Muscle of leg (tissue), 16 donors: ENCODE measurements at places on chromosomes 1 and 21. TPM values are rescaled to one million over a fixed set of nuclear protein-coding genes. Genes with fewer than 3 reads are reported as not detected.
A peak's percentile ranks its signal among the peaks of the same experiment; 100 is the strongest.

GRCh38 chr1:169184812-169185211, 78.3 kb downstream of the ATP1B1 start:
- no peak overlapping the region for H3K4me3 ChIP-seq
- no peaks in the 10 kb centered on the region for H3K36me3 ChIP-seq
- DNase-seq = no peak
- H3K4me1 ChIP-seq = no peaks in the 10 kb centered on the region
- H3K27ac ChIP-seq = no peak overlapping the region

DNA sequence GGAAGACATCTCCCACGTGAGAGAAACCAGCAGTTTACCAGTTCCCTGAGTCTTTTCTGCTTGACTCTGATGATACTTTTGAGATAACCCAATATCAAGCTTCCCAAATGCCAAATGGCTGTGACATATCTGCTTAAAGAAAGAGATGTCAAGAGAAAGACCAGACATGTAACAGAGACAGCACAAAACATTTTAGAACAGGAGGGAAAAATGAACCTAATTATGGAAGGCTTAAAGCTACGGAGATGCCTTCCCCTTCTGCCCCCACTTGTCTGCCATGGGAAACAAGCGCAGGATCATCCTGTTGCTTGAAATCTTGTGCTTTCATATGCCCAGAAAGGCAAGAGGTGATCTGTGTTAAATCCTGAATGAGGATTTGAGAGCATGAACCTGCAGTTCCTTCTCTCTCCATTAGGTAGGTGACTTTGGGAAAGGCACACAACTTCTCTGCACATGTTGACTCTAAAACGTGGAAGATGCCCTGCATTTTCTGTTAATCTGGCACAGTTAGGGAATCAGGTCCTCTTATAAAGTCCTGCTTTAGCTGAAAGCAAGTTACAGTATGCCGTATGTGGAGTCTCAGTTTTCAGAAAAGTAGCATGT, 46.7 kb upstream of the MTR start:
- peaks cover 60% of the 10 kb centered on the region for H3K36me3 ChIP-seq
- H3K27me3 ChIP-seq = no peaks in the 10 kb centered on the region
- no peaks in the 10 kb centered on the region for H3K4me1 ChIP-seq

DNA sequence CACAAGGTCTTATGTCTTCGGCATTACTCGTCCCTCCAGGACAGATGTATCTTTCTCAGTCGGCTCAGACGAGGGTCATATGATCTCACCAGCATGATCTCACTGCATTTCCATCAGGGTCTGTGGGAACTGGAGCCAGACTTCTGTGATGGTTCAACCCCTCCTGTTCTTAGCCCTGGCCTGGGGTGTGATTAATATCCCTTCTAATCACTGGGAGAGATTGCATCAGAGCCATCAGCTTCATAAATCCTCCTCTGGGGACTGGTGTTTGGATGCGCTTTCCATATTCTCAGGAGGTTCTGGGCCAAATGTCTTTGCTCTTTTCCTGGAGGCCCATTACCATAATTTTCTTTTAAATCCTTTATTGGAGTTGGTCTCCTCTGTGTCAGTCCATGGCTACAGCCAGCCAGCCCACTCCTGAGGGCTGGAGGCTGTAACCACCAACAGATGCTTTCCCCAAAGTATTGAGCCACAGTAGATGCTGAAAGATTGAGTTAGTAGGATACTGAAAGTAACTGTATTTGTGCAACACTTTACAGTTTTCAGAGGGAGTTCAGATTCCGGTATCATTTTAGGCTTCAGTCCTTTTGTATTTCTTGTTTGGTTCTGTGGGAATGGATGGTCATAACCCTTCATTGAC, 20.0 kb downstream of the CACNA1E start:
- H3K36me3 ChIP-seq = no peaks in the 10 kb centered on the region
- peaks cover 11% of the 10 kb centered on the region for H3K4me1 ChIP-seq
- H3K27ac ChIP-seq = no peak overlapping the region
- H3K4me3 ChIP-seq = no peak overlapping the region
- peaks cover 12% of the 10 kb centered on the region for H3K27me3 ChIP-seq
- peak; percentile 91 for DNase-seq

DNA sequence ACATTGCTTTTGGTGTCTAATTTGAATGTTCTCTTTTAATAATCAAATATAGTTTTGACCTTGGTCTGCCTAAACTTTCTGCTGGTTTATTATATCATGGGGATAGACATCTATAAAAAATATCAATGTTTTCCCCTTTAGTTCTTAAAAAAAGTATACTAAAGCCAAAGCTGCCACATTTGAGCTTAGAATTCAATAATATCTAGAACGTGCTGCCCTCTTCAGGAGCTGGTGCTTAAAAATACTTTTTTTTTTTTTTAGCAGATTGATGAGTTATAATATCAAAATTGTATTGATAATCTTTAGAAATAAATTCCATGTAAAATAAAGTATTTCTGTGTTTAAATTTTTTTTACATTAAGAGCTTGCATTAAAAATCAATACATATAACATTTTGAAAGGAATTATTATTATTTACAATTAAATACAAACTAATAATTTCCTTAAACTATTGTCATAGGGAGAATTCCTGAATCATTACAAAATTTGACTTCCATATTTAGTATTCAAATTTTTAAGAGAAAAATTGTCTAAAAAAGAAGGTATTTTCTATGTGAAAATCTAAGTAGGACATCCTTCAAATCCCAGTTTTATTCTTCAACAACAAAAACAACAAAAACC, 40.1 kb upstream of the ADGRL2 start:
- no peak overlapping the region for H3K27ac ChIP-seq
- no peak overlapping the region for H3K4me3 ChIP-seq
- H3K27me3 ChIP-seq = no peaks in the 10 kb centered on the region
- H3K36me3 ChIP-seq = no peaks in the 10 kb centered on the region
- no peaks in the 10 kb centered on the region for H3K4me1 ChIP-seq

DNA sequence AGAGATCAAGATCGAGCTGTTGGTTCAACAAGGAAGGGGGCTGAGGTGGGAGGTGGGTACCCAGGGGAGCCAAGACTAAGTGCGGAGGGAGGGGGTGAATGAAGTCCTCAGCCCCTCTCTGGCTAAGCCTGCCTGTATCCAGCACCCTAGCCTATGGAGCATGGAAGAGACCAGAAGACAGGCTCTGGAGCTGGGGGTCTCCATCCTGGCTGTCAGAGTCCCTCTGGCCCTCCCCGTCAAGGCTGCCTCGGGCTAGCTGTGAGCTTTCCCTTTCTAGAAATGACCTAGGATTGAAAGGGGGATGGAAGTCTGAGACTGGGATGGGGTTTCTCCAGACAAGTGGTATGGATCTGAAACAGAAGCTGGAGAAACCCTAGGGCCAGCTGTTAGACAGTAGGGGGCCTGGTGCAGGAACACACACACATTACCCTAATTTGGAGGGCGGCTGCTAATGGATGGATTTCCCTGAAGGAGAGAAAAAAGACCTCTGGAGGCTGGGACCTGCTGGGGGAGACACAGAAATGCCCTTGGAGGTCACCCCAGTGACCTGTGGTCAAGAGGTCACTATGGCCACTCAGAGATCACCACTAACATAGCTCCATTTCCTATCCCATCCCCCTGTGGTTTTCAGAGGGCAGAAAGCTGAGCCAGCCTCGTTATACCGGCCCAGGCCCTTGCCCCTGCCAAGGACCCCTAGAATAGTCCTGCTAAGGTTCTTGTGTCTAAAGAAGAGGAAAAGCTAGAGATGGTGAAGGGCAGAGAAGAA, 107.8 kb downstream of the TMEM53 start:
- H3K4me1 ChIP-seq = peaks cover 6% of the 10 kb centered on the region
- no peak overlapping the region for H3K27ac ChIP-seq
- no peak for DNase-seq

GRCh38 chr1:8408151-8408839, 90.4 kb downstream of the SLC45A1 start:
- peaks cover 45% of the 10 kb centered on the region for H3K4me1 ChIP-seq
- DNase-seq = peak; percentile 85
- H3K4me3 ChIP-seq = no peak overlapping the region

GRCh38 chr1:155540000-155540874, 22.4 kb downstream of the ASH1L start:
- no peak for DNase-seq
- no peak overlapping the region for H3K27ac ChIP-seq
- no peaks in the 10 kb centered on the region for H3K36me3 ChIP-seq
- no peak overlapping the region for H3K4me3 ChIP-seq
- no peaks in the 10 kb centered on the region for H3K4me1 ChIP-seq

Gene KCNT2
- total RNA-seq = 10.6 TPM

Gene PROX1
- total RNA-seq = 6.9 TPM

Gene SLC22A15
- 0.53 TPM for total RNA-seq

Gene CHRM3
- total RNA-seq = 2.5 TPM

Gene ZNF593OS
- total RNA-seq = 0.31 TPM

Gene KCNJ9
- 0.09 TPM for total RNA-seq

Gene GREM2
- 2.0 TPM for total RNA-seq
